ENCODE measurements at places on chromosomes 3 and 15. TPM values are rescaled to one million over a fixed set of nuclear protein-coding genes. Genes with fewer than 3 reads are reported as not detected.

- no peak for DNase-seq
Measured at GRCh38 chr15:76343313-76343996, 6.9 kb downstream of the ISL2 start.

DNA sequence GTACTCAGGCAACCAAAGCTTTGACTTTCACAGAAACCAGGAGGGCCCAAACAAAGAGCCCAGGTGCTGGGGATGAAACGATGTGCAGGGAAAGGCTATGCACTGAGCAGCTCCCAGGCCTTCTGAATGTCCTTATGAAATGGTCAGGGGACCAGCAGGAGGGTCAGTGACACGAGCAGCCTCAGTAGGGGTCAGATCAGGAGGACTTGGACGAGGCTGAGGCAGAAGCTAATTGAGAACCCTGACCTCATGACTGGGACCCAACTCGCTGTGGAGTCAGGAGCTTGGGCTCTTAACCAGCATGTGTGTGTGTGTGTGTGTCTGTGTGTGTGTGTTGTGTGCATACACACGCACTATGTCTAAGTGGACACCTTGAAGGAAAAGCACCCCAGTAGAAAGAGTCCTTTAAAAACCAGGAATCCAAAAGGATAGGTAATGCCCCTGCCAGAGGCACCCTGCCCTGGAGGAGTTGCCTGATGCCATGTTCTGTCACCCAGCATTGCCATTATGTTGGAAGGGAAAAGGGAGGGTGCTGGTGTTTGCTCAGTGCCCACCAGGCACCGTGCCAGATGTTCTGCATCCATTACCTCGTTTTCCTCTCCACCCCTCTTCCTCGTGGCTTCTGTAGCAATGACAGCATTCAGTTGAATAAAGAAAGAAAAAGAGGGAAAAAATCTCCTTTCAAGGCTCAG is 50.9 kb downstream of the CORO2B start:
- no peak for DNase-seq

The MCTP2 gene
- total RNA-seq = 39.5 TPM

The ZXDC gene
- total RNA-seq = 10.7 TPM

The ROPN1 gene
- total RNA-seq = 1.3 TPM
